Heart right ventricle (tissue), 16 donors: ENCODE measurements at places on chromosomes 5 and 9. TPM values are rescaled to one million over a fixed set of nuclear protein-coding genes. Genes with fewer than 3 reads are reported as not detected.

DNA sequence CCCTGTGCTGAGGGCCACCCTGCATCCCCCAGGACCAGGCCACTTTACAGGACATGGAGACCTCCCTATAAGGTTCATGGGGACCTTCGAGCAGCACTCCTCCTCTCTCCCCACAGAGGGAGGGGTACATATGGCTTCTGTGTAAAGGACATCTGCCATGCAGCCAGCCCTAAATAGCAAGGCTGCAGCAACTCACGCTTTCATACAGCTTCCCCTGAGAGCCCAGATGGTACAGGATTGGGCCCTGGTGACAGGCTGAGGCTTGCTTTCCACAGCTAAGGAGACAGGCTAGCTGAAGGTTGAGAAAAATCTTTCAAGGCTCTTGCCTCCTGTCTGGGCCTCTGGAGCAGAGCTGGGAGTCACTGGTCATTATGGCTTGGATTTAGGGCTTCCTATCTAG, 147.0 kb upstream of the ZNF366 start:
- DNase-seq: no peak

Gene EQTN
- total RNA-seq: not detected

DNA sequence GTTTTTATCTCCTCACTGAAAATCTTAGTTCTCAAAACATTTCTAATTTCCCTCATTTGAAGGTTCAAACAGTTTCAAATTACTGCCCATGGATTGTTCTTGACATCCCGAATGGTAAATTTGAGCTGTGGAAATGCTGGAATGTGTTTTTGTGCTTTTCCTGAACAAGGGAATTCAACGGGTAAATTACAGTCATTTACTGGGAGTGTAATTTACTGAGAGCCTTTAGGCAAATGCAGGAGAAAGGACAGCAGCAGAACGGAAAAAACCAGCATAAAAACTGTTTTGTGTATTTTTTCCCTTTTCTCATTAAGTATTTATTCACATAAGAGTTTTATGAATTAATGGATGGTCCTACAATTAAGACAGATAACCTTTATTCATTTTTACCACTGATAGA, 139.2 kb downstream of the PBX3 start:
- no peak for DNase-seq

DNA sequence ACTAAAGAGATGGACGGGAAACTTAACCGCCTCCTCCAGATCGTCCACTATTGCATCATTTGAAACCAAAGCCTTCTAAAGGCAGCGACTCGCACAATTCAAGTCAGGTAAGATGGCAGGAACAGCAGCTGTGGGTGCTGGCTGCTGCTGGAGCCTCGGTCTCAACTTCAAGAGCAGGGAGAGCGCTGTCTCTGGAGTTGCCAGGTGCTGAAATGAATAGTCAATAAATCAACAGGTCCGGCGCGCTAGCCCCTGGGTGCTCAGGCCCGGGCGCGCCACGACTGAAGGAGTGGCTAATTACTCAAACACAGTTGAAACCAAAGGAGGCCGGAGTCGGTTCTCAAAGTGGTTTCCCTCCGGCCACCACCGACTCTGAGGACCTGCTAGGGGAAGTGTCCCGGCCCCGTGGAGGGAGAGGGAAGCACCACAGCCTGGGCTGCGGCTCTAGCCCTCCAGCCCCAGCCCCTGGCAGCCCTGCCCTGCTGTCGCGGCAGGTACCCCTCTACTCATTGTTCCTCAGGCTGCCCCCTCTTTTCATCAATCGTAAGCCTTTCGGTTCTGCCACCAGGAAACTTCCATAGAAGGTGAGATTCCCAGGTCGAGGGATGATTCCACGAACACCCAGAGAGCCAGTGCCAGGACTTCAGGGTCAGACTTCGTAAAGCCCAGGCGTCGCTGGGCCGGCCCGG, 804 bp downstream of the TTC39B start:
- DNase-seq: peak; percentile 34

- no peak for DNase-seq
Measured at GRCh38 chr5:13477118-13477737, 467.3 kb downstream of the DNAH5 start.

DNA sequence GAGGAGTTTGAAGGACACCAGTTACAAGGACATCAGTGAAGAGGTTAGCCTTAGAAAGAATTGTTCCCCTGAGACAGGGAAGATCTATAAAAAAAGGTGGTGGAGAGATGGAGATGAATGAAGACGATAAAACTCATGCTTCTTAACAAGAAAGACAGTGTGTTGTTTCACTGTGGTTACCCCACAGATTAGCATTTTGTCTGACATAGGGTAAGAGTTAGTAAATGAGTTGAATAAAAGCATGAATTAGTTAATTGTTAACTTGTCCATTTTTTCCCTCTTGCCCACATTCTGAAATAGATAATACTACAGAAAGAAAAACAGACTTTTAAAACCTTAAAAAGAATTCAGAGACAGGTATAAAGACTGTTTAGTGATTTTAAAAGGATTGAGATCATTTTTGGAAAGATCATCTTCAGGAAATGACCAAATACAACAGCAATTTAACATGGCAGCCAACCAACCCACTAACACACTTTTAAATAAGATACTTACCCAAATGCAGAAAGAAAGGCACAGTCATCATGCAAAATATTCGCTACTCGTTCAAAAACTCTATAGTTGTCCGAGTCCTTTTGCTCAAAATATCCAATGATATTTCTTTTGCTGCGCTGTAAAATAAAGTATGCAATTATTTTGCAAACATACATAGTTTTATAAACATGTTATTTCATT, 78.5 kb downstream of the ERP44 start:
- no peak for DNase-seq

GRCh38 chr5:149044453-149045088, 18.3 kb downstream of the SH3TC2 start:
- DNase-seq: no peak

Gene DOCK8
- 2.7 TPM for total RNA-seq

Gene HRCT1
- 2.1 TPM for total RNA-seq

- no peak for DNase-seq
Measured at GRCh38 chr9:18692268-18692667, 218.3 kb downstream of the ADAMTSL1 start.

DNA sequence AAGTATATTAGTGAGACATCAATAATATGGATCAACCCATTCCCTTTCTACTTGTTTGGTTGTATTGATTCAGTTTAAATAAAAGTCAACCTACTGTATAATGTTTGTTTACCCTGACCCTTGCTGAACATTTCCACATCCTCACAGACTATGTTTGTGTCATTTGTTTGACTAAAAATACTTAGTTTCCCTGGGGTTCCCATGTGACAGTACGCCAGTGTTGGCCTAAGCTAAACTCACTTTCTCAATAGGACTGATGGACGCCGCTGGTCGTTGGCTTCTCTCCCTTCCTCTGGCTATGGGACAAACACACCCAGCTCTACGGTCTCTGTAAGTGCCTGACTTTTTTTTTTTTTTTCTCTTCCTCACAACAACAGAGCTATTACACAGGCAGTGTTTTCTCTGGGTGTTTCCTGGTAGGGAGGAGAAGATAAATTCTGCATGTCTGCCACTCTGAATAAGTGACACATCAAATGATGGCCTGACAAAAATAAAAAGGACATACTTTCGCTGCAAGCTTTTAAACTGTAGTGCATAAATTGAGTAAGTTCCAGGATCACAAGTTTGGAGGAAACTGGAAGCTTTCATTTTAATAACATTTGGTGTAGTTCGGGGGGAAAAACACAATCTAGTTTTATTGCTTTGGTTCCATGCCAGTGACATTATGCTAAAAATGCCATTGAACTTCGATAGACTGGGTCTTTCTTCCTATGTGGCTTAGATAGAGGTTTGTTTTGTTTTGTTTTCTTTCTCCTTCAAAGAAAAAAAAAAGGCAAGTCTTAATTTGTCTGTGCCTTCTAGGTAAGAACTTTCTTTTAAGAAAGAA, 101.0 kb downstream of the CD180 start:
- peak; percentile 68 for DNase-seq

Gene LECT2
- total RNA-seq: not detected

Gene ASPN
- total RNA-seq: 28.0 TPM

Gene PTGER4
- total RNA-seq: 8.0 TPM

GRCh38 chr5:172896465-172896864, 62.4 kb downstream of the ERGIC1 start:
- DNase-seq: no peak

Gene DMRT2
- not detected for total RNA-seq

- DNase-seq: peak; percentile 68
Measured at GRCh38 chr9:95316794-95317118, 753 bp downstream of the FANCC start.

Gene SHISAL2B
- not detected for total RNA-seq

GRCh38 chr9:119289740-119290433, 79.3 kb downstream of the BRINP1 start:
- DNase-seq: no peak

DNA sequence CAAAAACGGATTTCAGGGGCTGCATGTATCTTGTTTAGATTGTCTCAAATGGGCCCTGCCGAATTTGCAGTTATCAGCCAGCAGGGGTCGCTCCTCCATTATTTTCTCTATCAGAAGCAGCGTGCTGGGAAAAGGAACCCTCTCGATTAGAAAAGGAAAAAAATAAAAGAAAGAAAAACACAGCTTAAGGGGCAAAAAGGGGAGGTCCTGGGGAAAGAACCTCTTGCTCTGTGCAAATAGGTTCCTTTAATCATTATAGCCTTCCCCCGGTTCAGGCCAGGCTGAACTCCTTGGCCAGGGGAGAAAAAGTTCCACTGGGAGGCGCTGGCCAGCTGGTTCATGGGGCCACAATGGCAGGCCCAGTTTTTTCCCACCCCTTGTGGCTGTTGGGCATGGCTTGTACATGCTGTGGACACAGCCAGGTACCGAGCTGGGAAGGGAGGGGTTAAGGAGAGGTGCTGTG, 25.0 kb upstream of the CAPSL start:
- DNase-seq: no peak

Gene PTGES2
- 138 TPM for total RNA-seq

GRCh38 chr5:9787861-9788600, 157.9 kb upstream of the TAS2R1 start:
- DNase-seq: peak; percentile 14

Gene COL27A1
- 4.6 TPM for total RNA-seq

- peak; percentile 77 for DNase-seq
Measured at GRCh38 chr9:124320062-124320973, 62.6 kb downstream of the NEK6 start.

DNA sequence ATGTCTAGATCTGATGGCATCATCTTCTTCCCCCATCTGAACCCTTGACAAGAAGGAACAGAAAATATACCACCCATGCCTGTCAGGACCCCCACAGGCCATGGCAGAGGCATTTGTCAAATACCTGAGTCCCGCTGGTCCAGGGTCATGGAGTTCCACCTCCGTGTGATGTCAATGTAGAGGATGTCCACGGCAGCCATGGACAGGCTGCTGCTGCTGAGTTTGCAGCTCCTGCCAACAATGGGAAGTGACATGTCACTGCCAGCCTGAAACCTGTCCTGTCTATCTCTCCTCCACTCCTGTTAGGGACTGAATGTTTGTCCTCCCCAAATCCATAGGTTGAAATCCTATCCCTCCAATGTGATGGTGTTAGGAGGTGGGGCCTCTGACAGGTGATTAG, 208.8 kb downstream of the DAB2IP start:
- no peak for DNase-seq

Gene ARSI
- 0.32 TPM for total RNA-seq

Gene C5orf24
- total RNA-seq: 20.6 TPM

Gene GOLGA1
- 17.6 TPM for total RNA-seq

Gene IL33
- total RNA-seq: 41.8 TPM

DNA sequence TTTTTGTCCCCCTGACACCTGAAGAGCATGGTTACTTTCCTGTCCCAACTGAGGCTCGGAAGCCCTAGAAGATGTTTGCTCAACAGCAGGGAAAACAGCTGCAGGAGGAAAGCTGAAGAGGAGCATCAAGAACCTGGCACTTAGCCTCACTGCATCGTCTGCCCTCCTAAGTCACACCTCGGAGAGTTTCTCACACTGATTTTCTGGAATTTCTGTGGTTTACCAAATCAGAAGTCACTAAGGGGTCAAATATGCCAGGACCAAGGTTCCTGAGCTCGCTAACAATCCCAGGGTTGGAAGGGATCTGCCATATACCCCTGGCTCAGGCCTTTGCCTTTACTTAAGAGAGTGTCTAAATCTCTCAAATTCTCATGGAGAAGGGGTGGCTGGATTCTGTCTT, 5.3 kb downstream of the IL12B start:
- no peak for DNase-seq

GRCh38 chr5:171080186-171080938, 218.5 kb downstream of the RANBP17 start:
- no peak for DNase-seq

GRCh38 chr5:68303754-68304420, 88.3 kb downstream of the PIK3R1 start:
- DNase-seq: no peak

Gene SLC4A9
- not detected for total RNA-seq

- no peak for DNase-seq
Measured at GRCh38 chr5:133950821-133951612, 17.4 kb downstream of the C5orf15 start.
